Left ventricle myocardium superior (tissue), 1 donor: ENCODE measurements at places on chromosomes 12 and 14. TPM values are rescaled to one million over a fixed set of nuclear protein-coding genes. Genes with fewer than 3 reads are reported as not detected.

- DNase-seq, result no peak
Observed at GRCh38 chr14:64817631-64818030, 62.1 kb downstream of the SPTB start.

DNA sequence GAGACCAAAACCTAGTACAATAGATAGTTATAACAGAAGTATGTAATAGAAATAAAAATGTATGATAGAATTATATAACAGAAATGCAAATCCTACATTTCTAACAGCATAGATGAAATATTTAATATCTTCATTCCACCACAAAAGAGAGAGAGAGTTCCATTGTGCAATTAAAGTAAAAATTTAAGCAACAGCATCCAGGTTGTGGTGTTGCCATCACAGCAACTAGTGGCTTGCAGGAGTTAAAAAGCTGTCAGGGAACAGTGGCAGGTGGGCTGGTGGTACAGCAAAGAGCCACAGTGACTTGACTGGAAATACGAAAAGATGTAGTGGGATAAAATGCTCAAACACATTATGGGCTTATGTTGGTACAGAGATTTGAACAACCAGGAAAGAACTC is 57.1 kb upstream of the MDM1 start:
- no peak for DNase-seq

GRCh38 chr12:12180136-12180535 is 86.7 kb downstream of the LRP6 start:
- no peak for DNase-seq

DNA sequence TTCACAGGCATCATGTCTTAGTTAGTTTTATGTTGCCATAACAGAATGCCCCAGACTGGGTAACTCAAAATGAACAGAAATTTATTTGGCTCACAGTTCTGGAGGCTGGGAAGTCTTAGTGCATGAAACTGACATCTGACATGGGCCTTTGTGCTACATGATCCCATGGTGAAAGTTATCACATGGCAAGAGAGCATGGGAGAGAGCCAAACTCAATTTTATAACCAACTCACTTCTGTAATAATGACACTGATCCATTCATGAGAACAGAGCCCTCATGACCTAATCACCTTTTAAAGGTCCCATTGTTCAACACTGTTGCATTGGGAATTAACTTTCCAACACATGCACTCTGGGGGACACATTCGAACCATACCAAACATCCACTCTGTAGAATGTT is 1015.1 kb downstream of the DIO2 start:
- DNase-seq, result no peak

DNA sequence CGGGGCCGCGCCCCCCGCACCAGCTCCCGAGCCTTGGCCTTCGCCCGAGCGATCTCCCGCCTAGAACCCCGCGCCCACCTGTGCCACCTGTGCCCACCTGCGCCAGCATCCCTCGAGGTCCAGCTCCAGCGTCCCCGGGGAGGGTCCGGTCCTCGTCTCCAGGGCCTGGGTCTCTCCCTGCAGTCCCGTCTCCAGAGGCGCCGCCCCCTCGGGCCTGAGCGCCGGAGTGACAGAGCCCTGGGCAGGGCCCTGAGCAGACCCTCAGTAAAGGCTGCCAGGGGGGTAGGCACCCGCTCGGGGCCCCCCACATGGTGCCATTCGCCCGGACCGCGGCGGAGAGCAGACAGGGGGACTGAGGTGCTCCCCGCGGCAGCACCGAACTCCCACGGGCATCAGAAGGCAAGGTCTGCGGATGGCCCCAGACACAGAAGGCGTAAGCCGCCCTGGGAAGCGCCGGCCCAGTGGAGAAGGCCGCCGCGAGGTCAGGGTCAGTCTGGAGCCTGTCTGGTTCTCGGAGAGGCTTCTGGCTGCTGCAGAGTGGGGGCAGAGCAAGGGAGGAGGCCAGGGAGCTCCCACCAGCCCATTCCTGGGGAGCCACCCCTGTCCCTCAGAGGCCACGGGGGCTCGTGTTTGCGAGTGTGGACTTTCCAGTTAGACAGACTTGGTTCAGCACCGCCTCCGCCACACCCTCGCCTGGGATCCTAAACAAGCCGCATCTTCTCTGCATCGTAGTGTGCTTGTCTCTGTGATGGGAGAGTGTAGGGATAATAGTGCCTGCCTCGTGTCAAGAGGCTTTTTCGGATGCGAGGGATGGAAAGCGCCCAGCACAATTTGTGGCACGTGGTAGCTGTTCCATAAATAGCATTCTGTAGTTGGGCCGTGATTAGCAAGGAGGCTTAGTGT is 1.1 kb upstream of the PPP1R13B start:
- DNase-seq, result peak; percentile 55

DNA sequence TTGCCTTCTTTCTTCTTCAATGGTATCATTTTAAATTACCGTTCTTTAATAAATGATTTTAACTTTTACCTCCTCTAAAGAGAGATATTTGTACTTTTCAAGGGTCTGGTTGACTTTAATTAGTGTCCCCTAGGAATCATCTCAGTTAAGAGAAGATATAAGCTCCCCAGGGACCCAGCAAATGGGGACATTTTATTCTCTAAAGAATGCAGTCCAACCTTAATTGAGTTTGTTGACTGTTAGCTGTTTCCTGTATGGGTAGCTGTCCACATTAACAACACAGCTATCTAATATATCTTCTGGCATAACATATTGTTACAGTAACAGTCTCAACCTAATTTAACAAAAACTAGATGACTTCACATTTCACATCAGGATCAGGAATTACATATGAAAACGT is 241.6 kb upstream of the NPAS3 start:
- DNase-seq, result no peak

The EML5 gene
- 0.25 TPM for total RNA-seq

The EIF2S3B gene
- total RNA-seq, result not detected

The KLRK1 gene
- total RNA-seq, result not detected

The GPRC5D gene
- not detected for total RNA-seq

The EIF2S1 gene
- 104 TPM for total RNA-seq

The KLRB1 gene
- total RNA-seq, result 0.30 TPM
